ENCODE measurements at places on chromosomes 4 and X. TPM values are rescaled to one million over a fixed set of nuclear protein-coding genes. Genes with fewer than 3 reads are reported as not detected.

DNA sequence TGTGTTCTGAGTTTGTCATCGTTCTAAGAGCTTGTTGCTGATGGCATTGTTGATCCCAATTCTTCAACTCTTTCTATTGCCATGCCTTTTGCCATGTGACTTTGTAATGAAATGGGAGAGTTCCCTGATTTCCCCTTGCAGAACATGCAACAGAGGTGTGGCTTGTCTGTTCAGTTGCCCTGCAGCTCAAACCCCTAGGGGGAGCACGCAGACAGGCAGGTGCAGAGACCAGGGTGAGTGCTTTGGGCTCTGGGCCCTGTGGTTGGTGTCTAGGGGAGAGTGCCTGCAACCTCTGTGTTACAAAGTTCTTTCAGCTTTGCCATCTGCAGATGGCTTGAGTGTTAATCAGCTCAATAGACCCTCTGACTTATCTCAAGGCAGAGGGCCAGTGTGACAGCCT lies 332.7 kb downstream of the MID1IP1 start:
- no peak for DNase-seq

DNA sequence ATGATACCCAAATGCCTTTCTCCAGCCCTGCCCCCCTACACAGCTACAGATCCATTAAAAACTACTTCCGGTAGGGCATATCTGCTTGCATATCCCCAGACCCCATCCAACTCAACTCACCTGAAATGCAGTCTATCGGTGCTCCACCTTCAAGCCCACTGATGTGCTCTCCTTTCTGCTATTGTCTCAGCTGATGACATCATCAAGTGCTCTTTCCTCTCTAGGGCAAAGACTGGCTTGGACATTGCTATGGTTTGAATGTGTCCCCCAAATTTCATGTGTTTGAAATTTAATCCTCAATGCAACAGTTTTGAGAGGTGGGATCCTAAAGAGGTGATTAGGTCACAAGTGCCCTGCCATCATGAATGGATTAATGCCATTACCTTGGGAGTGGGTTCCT lies 212.4 kb downstream of the RELL1 start:
- DNase-seq: no peak

DNA sequence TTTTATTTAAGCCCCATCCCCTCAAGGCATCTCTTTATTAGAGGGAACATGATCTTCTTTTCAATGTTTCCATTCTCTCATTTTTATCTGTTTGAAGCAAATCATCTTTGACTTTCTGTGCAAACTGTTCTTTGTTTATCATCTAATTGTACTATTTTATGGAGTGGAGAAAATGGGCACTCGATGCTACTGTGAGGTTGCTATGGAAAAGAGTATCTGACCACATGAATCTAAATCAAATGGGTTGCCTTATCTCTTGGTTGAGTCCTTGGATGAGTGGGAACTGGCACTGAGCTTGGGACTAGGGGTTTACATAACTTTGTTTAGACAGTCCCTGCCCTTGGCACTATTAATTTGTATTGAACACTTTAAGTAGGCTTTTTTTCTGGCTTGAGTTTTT lies 9.1 kb downstream of the OCRL start:
- DNase-seq: no peak

DNA sequence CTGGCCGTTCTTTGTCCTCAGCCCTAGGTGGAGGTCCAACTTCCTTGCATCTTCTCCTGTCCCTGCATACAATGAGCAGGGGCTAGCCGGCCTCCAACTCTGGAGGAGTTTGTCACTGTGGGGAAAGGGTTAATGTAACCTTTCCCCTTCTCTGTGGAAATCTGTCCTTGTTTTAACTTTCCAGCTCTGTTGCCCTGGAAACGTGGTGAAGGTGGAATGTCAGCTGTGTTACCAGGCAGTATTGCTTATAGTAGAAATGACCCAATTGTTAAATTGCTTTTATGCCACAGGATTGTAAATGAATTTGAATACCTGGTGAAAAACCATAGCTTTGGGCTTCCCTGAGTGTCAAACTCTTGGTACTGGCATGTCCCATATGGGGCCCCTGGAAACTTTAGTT lies 131.6 kb upstream of the SCML1 start:
- peak; percentile 33 for DNase-seq

GRCh38 chrX:129813662-129814368 lies 29.9 kb downstream of the ZDHHC9 start:
- DNase-seq: no peak

GRCh38 chr4:7196736-7197135 lies 4.4 kb downstream of the SORCS2 start:
- DNase-seq: no peak

DNA sequence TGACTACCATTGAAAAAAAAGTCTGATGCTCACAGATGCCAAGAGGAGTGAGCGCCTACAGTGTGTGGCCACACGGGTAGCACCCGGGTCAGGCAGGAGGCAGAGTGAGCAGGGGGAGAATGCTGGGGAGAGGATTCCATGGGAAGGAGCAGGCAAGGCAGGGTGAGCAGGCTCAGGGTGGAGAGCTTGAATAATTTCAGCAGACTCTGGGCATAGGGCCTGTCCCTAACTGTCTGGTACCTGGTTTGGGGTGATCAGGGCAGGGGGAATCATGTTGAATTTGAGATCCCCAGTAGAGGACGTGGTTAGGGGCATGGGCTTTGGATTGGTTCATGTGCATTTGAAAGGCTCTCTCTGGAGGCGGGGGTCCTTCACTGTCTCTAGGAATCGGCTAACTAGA lies 51.2 kb upstream of the TLR3 start:
- no peak for DNase-seq

- DNase-seq: no peak
These were observed 9.7 kb upstream of the MFAP3L start for GRCh38 chr4:170035845-170036244.

DNA sequence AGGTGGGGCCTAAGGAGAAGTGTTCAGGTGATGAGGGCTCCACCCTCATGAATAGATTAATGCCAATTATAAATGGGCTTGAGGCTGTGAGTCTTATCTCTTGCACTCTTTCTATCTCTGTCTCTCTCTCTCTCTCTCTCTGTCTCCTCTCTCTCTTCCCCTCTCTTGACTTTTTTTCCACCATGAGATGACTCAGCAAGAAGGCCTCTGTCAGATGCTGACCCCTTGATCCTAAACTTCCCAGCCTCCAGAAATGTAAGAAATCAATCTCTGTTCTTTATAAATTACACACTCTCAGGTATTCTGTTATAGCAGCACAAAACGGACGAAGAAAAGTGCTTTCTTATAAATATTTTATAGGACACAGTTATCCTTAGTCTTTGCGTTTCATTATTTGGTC lies 184.9 kb upstream of the PCDH7 start:
- DNase-seq: no peak

GRCh38 chr4:98482847-98483806 lies 175.3 kb downstream of the TSPAN5 start:
- no peak for DNase-seq

DNA sequence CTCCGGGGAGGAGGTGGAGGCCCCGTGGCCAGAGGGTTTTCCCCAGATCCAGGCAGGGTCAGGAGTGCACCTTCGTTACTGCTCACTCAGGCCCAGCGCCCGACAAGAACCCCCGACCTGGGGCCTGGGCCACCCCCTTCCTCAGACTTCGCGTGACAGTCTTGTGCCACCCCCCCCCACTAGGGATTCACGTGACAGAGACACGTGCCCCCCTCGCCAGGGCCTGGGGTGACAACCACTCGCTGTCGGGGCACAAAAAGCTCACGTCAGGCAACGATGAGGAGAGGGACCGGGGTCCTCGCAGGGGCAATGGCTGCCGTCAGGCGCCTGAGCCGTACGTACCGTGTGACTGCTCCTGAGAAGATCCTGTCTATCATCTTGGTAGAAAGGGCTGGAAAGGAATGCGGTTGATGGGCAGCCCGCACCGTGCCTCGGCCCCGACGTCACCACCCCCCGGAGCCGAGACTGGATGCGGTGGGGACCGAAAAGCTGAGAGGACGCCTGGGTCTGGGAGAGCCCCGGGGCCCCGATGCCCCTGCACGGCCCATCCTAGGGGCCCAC lies 23.0 kb upstream of the GTPBP6 start:
- DNase-seq: no peak

GRCh38 chrX:53072418-53073114 lies 9.6 kb upstream of the TSPYL2 start:
- no peak for DNase-seq

DNA sequence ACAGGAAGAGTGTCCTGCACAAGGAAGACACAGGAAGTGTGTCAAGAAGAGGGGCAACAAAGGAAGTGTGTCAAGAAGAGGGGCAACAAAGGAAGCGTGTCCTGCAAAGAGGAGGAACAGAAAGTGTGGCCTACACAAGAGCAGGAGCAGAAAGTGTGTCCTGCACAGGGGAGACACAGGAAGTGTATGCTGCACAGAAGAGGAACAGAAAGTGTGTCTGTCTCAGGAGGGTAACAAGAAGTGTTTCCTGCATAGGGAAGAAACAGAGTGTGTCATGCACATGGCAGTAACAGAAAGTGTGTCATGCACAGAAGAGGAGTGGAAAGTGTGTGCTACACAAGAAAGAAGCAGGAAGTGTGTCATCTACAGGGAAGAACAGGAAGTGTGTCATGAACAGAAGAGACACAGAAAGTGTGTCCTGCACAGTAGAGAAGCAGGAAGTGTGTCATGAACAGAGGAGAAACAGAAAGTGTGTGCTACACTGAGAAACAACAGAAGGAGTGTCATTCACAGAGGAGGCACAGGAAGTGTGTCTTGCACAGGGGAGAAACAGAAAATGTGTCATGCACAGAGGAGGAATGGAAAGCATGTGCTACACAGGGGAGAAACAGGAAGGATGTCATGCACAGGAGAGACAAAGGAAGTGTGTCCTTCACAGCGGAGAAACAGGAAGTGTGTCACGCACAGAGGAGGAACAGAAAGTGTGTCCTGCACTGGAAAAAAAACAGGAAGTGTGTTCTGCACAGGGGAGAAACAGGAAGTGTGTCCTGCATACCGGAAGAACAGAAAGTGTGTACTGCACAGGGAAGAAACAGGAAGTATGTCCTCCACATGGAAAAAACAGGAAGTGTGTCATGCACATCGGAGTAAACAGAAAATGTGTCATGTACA lies 526.4 kb upstream of the PRKX start:
- no peak for DNase-seq

DNA sequence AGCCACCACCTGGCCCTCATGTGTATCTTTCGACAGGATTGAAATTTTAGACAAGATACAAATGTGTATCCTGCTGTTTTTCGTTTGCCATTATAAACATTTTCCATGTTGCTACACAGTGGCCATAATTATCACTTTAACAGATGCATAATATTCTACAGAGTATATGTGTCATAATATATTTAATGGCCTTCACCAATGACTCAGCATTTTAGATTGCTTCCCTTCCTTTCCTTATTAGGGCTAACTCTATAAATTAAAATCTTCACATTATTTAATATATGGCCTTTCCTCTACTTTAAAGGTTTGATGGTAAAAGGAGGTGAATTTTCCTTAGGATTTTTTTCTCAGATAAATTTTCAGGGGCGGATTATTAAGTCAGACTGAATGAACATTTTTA lies 97.4 kb downstream of the HS6ST2 start:
- DNase-seq: no peak

DNA sequence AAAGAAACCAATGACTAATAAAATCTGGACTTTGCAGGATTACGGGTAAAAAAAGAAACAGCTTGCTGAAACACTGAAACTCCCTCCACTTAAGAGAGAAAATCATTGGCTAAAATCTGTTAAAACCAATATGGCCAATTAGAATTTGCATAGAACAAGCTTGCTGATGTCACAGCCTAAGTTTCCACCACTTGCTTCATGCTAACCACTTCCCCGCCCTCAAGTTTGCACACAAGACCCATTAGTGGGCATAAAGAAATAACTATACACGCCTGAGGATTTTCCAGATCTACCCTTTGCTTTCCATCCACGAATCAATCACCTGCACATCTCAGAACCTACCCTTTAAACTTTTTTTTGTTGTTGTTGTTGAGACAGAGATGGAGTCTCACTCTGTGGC lies 42.7 kb upstream of the PHEX start:
- no peak for DNase-seq

- DNase-seq: no peak
These were observed 12.2 kb downstream of the TET2 start for GRCh38 chr4:105158837-105159236.

GRCh38 chr4:12409507-12410190 lies 981.0 kb upstream of the HS3ST1 start:
- no peak for DNase-seq

GRCh38 chr4:31518796-31519250 lies 798.7 kb downstream of the PCDH7 start:
- no peak for DNase-seq

- no peak for DNase-seq
These were observed 2.5 kb upstream of the HTRA3 start for GRCh38 chr4:8267077-8267476.

DNA sequence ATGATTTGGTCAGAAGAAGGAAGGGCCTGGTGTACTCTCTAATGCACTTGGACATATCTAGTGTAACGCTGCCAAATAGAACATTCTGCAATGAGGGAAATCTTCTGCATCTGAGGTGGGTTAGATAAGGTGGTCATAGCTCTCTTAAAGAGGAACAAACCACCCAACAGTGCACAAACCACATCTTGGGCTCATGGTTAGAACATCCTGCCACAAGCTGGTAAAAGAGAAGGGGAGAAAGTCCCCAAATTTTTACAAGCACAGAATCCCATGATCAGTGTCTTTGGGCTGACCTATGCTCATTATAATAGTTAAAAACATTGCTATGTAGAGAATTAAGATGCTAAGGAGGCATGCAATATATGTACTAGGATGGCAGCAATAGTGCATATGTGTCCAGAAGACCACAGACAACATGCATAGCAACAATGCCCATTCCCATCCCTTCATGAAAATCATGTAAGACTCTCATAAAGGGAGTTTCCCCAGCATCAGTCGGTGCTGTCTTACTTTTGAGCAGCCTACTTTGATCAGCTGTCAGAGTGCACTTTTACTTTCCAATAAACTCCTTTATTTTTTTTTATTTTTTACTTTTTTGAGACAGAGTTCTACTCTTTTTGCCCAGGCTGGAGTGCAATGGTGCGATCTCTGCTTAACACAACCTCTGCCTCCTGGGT lies 99.7 kb upstream of the SLC7A11 start:
- DNase-seq: no peak

DNA sequence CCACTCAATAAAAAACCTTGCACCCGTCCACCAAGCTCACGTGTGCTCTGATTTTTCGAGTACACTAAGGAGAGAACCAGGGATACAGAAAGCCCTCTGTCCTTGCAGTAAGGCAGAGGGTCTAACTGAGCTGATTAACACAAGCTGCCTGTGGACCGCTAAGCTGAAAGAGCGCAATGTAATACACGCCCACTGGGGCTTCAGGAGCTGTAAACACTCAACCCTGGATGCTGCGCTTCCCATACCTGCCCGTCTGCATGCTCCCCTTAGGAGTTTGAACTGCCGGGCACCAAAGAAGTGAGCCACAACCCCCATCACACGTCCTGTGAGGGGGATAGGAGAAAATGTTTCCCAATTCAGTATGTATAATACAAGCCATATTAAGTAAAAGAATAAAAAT lies 664.8 kb downstream of the PCDH18 start:
- DNase-seq: no peak

The TIGD4 gene
- polyA plus RNA-seq: 2.2 TPM

The PNMA6A gene
- 15.5 TPM for polyA plus RNA-seq

The ACE2 gene
- polyA plus RNA-seq: 58.0 TPM

The GBA3 gene
- 13.5 TPM for polyA plus RNA-seq

The PPA2 gene
- 84.8 TPM for polyA plus RNA-seq

The TLR2 gene
- polyA plus RNA-seq: 6.3 TPM

The SRD5A3 gene
- 21.7 TPM for polyA plus RNA-seq

The ZNF674 gene
- polyA plus RNA-seq: 7.6 TPM

The NAP1L3 gene
- 10.7 TPM for polyA plus RNA-seq

The PNCK gene
- polyA plus RNA-seq: 8.3 TPM

The NLGN4X gene
- 13.1 TPM for polyA plus RNA-seq

The SYAP1 gene
- polyA plus RNA-seq: 28.8 TPM

Measured in renal pelvis (tissue), 12 donors.